Type B pancreatic cell (in vitro differentiated cells): ENCODE measurements at places on chromosomes 7 and 10. TPM values are rescaled to one million over a fixed set of nuclear protein-coding genes. Genes with fewer than 3 reads are reported as not detected.

DNA sequence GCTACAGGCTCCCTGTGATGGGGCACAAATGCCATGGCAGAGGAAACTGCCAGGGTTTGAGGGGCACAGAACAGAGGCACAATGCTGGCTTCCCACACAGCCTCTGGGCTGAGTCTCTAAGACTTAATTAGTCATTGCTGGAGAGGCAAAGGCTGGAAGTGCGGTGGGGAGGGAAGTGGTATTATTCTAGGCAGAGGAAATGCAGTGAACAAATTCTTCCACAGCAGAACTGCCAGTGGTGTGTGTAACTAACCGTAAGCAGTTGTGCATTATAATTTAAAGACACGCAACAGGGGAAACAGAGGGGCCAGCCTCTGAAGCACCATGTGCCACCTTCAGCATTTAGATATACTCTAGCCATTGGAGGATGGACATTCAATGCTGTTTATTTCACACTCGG, 12.8 kb downstream of the ICA1 start:
- no peak for DNase-seq

DNA sequence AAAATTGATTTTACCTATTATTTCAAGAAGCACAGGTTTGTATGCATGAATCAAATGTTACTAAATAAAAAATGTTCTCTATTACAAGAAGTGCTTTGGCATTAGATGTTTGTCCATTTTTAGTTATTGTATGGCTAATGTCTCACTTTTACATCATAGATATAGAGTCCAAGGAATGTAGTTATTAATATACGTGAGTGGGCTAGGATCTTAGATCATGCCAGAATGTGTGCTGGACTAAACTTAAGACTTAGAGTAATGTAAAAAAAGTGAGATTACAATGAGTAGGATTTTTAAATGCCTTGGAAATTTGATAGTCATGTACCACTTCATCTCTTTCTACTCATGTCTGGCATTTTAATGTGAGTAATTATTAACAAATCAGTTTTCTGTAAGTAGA, 196.6 kb downstream of the ARL4A start:
- no peak for DNase-seq

DNA sequence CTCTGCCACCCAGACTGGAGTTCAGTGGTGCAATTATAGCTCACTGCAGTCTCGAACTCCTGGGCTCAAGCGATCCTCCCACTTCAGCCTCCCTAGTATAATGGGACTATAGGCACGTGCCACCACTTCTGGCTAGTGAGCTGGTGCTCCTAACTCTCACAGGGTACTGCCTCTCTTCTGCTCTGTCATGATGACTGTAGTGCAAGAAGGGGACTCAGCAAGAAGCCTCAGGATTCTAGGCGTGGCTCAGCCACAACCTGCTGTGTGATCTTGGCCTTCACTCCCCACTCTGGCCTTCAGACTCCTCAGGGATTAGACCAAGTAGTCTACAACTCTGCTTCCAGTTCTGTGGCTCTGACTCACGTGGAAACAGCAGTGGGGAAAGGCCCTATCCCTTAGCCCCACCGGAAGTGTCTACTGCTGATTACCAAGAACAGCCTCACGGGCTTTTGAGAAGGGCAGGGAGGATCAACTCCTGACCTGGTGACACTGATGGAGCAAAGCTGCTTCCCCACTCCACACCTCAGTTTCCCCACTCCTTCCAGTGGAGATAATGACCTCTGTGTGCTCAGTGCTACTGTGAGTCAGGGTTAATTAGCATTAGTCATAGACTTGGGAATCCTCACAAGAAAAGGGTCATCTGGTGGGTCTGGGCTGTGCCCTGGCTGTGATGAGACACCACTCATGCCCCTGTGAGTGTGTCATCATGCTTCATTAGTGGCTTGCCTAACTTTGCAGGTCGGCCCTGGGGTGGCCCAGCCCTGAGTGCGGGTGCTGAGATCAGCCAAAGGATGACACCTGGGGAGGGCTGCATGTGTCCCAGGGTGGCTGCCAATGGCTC, 41.1 kb downstream of the ZC3HC1 start:
- DNase-seq: no peak

- DNase-seq: no peak
These were observed 53.0 kb upstream of the EN2 start for GRCh38 chr7:155404976-155405375.

DNA sequence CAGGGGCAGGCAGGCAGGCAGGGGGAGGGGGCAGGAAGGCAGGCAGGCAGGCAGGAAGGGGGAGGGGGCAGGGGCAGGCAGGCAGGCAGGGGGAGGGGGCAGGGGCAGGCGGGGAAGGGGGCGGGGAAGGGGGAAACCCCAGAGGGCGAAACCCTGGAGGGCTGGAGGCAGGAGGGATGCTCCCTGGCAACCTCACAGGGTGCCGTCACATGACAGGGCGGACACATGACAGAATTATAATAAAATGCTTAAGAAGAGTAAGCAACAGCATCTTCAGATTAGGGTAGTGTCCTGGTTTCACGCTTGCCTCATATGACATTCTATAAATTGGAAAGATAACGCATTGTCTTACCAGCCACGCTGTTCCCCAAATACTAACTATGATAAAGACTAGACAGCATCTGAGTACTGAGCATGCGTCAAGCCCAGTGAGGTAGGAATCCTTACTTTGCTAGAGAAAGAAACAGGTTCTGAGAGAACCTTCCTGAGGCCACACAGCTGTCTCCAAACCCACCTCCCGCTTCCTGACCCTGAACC, 131.6 kb downstream of the DIP2C start:
- no peak for DNase-seq

- no peak for DNase-seq
These were observed 22.9 kb downstream of the ZNF775 start for GRCh38 chr7:150401861-150402631.

DNA sequence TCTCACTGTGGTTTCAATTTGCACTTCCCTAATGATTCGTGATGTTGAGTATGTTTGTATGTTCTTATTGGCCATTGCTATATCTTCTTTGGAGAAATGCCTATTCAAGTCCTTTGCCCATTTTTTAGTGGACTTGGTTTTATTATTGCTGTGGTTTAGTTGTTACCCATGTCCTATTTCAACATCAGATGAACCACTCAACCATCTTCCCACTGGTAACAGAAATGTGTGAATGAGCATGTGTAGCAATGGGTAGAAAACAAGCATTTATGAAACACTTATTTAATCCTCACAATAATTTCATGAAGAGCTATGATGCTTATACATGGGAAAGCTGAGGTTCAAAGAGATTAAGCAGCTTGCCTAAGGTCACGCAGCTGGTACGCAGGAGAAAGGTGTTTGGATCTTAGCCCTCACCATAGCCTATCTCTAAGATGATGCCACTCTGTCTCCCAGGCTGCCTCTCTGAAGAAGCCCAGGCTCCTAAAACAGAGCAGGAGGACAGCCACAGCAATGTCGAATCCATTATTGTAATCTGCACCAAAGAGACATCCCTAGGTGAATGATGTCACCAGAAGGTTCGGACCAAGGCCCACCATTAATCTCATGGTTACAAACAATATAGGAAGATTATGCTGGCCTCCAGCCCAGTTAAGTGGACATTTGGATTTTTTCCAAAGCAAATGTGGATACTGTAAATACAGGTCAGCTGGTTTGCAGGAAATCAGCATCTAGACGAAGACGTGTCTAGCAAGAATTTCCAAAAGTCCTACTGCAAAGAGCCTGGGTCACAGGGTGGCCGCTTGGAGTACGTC, 447.6 kb upstream of the ZMIZ1 start:
- no peak for DNase-seq

- no peak for DNase-seq
These were observed 43.9 kb upstream of the KCND2 start for GRCh38 chr7:120229084-120229483.

GRCh38 chr7:129465080-129465479, 30.8 kb downstream of the STRIP2 start:
- DNase-seq: no peak

DNA sequence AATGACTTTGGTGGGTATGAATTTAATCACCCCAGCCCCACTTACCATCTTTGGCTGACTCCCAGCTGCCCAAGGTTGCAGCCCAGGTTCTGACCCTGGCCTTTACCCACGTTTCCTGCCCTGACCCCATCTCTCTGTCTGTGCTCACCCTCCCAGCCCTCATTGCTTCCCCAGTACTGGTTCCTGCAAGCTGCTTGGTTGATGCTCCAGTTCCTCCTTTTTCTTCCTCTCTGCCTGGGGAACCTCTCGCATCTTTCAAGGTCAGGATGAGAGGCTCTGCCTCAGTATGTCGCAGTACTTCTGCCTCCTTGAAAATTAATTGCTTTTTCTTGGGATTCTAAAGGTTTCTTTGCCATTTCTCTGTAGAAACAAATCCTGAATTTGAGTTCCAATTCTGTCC, 263.8 kb upstream of the ZNF32 start:
- DNase-seq: no peak

IKZF1 gene
- total RNA-seq: 1.0 and 2.0 TPM in 2 replicates

ZNF277 gene
- 20.0 and 21.4 TPM in 2 replicates for total RNA-seq

GBX1 gene
- 0.26 and 0.41 TPM in 2 replicates for total RNA-seq

ZFAND4 gene
- total RNA-seq: 10.0 and 12.0 TPM in 2 replicates

PNLIP gene
- total RNA-seq: not detected in 2 replicates

TSPAN33 gene
- total RNA-seq: 6.3 and 13.8 TPM in 2 replicates
